ENCODE measurements at places on chromosomes 3 and 15. TPM values are rescaled to one million over a fixed set of nuclear protein-coding genes. Genes with fewer than 3 reads are reported as not detected.

GRCh38 chr3:170078620-170079281 lies 41.0 kb downstream of the GPR160 start:
- DNase-seq: no peak

Gene EPHB3
- 0.51 TPM for total RNA-seq

GRCh38 chr3:19632099-19633074 lies 301.6 kb downstream of the EFHB start:
- no peak for DNase-seq

Gene USF3
- total RNA-seq: 12.1 TPM

DNA sequence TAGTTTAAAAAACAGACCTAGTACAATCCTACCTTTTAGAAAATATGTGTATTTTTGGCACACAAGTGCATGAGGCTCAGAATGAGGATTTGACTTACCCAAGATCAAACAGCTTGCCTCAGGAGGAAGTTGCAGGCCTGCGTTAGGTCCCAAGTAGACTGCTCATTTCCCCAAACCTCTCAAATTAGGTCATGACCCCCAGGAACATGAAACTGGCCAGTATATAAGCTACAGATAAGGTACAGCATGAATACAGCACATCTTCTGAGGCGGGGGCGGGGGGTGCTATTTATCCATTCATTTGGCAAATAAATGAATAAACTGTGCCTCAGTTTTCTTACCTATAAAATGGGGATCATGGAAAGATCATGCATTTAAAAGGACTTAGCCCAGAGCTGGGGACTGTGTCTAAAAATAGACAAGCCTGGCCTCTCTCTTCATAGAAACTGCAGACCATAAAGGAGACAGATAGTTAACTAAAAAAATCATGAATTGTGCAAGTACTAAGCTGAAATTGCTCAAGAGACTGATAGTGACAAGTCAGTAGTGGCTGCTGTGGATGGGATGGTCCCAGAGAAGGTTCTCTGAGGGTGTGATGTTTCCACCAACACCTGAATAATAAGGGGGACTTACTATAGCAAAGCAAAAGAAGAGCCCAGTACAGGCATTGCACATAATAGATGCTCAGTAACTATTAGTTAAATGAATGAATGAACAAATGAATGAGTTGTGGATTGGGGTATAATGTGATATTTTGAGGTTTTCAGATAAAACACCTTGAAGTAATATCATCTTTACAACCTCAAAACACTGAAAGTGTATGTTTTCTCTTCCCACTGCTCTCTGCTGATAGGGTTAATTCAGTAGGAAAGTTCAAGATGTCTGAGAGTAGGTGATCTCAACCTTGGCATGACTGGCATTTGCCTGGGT lies 258.5 kb upstream of the PROK2 start:
- no peak for DNase-seq

Gene IQSEC1
- total RNA-seq: 47.3 TPM

DNA sequence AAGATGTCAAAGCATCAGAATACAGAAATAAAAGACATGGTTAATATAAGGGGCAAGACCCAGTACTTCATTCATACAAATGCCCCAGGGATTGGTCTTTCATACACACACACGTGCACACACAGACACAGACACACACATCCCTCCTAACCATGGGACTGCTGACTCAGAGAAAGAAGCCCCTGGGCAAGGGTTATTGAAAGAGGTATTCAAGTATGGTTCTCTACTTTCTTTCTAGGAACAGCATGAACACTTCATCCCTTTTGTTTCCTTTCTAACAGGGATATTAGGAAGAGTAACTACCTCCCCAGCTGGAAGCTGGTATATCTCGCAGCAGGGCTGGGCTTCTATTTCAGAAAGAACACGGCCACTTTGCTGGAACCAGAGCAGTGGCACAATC lies 33.2 kb upstream of the ZFAND6 start:
- DNase-seq: no peak

DNA sequence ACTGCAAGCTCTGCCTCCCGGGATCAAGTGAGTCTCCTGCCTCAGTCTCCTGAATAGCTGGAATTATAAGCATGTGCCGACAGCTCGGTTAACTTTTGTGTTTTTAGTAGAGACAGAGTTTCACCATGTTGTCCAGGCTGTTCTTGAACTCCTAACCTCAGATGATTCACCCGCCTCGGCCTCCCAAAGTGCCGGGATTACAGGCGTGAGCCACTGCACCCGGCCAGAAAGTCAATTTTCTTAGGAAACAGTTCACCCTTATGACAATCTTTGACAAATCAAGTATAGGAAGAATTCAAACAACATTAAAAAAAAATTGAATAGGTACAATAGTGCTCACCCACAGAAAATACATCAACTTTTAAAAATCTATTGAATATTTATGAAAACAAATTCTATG lies 23.6 kb upstream of the DUT start:
- DNase-seq: no peak

DNA sequence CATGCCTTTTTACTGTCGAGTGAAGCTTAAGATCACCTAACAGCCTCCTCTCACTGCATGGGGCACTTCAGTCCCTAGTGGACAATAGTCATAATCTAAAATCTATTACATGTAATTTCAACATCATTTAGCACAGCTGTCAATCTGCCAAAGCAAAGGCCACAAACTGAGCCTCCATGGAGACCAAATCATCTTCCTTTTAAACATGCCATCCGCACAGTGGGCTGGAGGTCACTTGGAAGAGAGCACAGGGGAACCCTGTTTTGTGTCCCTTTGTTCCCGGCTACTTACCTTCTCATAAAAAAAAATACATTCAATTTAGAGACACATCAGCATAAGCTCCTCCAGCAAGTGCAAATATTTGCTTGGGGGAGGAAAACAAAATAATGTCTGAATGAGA lies 167.3 kb downstream of the SQOR start:
- DNase-seq: no peak

- DNase-seq: no peak
Observed at GRCh38 chr3:30448450-30449289, 157.7 kb upstream of the TGFBR2 start.

- DNase-seq: no peak
Observed at GRCh38 chr3:85560088-85560785, 601.4 kb downstream of the CADM2 start.

Gene LPP
- 43.7 TPM for total RNA-seq

DNA sequence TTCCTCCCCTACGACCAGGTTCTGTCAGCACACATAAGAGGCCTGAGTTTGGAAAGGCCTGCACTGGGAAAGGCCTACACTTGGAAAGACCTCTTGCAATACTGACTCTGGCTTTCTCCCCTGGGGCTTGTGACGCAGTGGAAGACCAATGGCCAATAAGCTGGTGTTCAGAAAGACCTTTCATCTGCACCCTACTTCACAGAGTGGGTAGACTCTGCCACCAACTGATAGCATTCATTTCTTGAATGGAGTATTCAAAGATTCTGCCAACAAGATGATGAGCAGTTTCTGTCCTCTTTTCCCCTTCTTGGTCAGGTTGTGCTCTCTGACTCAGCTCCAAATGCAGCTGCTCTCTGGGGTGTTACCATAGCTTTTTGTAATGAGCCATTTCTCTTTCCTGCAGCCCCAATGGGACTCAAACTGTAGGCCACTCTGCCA lies 48.8 kb downstream of the TIPARP start:
- DNase-seq: no peak

- DNase-seq: no peak
Observed at GRCh38 chr3:30457726-30458125, 148.7 kb upstream of the TGFBR2 start.

DNA sequence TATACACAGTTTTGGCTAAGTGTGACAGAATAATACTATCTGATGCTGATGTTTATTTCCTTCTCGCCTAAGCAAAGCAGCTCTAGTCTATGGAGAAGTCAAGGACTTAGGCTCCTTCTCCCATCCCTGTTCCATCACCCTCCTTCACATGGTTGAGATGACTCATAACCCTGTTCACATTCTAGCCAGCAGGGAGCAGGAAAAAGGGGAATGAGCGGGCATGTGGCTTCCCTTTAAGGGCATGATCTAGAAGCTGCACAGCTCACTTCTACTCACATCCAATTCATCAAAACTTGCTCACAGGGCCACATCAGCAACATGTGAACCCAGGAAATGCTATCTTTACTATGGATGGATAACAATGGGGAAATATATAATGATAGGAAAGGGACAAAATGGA lies 40.9 kb downstream of the CBLB start:
- DNase-seq: no peak

Gene SH2D7
- not detected for total RNA-seq

DNA sequence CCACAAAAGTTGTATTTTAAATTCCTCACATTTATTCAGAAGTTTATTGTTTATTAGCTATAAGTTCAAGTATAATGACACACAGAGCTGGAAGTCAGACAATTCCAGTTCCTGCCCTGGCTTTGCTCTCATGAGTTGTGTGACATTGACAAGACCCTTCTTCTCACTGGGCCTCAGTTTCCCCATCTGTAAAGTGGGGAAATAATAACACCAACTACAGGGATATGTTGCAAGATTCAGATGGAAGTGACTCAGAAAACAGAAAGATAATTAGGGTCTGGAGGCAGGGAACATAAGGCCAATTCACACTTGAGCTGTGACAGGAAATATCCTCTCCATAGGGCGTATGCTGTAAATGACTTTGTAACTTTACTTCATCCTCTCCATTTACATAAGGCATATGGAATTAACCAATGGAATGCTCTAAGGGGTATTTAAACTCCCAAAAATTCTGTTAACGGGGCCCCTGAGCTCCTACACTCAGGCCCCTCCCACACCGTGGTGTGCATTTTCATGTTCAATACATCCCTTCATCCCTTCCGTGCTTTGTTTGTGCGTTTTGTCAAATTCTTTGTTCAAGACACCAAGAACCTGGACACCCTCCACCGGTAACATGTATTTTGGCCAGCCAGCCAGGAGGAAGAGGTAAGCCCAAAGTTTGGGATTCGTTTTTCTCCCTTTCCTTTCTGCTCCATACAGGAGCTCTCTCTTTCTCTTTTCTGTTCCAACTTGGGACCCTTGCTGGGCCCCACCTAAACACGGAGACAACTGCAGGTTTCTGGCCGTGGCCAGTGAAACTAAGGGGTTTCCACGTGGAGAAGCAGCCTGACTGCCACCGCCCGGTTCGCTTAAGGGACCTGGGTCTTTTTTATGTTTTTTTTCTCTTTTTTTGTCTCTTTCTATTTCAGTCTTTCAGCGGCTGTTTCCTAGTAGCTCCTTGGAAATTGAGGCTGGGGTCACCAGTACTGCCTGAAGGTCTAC lies 16.9 kb downstream of the CYP11A1 start:
- no peak for DNase-seq

DNA sequence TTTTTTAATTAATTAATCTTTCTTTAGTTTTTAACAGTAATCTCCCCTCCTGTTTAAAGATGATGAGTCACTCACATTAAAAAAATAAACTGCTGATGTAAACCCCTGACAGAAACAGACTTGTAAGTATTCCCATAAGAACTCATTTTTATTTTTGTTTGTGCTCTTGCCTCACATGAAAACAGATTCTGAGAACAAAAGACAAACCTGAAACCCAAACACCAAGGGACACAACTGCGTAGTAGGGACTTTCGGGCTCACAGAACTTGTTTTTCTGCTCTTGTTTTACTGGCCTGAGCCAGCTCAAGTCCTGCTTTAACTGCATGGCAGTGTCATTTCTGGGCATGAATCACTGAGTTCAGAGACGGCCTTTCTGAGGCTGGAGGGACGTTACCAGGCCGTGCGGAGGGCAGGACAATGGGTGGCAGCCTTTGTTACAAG lies 600.8 kb downstream of the FOXP1 start:
- no peak for DNase-seq

GRCh38 chr3:194781617-194782016 lies 95.9 kb downstream of the FAM43A start:
- DNase-seq: no peak

- no peak for DNase-seq
Observed at GRCh38 chr3:514192-514591, 317.6 kb downstream of the CHL1 start.
